HT-29 (cell line): ENCODE measurements at places on chromosomes 1 and 21. TPM values are rescaled to one million over a fixed set of nuclear protein-coding genes. Genes with fewer than 3 reads are reported as not detected.
A peak's percentile ranks its signal among the peaks of the same experiment; 100 is the strongest.

Gene CAPZB
- 71.9 and 87.3 TPM in 2 replicates for total RNA-seq

Gene OR2M3
- not detected in 2 replicates for total RNA-seq

Gene DYRK3
- 0.31 and 0.36 TPM in 2 replicates for total RNA-seq

Gene TRAF5
- 9.4 and 10.5 TPM in 2 replicates for total RNA-seq

Gene SLC1A7
- 1.4 and 3.1 TPM in 2 replicates for total RNA-seq

Gene BNIPL
- total RNA-seq, result 0.18 and 0.28 TPM in 2 replicates

Gene FCRL2
- not detected in 2 replicates for total RNA-seq

Gene GBP4
- 0.23 and 0.47 TPM in 2 replicates for total RNA-seq

Gene FAM177B
- 2.8 TPM in 1 of 2 replicates, not detected in the other for total RNA-seq

Gene SHE
- not detected in 2 replicates for total RNA-seq

Gene FCGR2B
- not detected in 2 replicates for total RNA-seq

DNA sequence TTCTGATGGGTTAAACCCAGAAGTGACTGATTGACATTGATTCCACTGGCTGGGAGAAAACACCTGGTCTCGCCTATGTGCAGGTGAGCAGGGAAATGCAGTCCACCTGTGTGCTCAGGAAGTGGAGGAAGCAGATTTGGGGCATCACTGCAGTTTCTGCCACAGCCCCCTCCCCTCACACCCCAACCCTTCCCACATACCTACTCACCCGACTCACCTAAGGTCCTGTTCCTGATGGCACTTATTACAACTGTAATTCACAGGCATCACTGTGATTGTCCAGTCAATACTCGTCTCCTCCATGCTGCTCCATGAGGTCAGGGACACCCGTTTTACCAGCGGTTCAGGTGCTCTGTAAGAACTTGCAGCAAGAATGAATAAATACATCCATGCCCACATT lies 68.5 kb downstream of the PCP4 start:
- DNase-seq, result no peak

DNA sequence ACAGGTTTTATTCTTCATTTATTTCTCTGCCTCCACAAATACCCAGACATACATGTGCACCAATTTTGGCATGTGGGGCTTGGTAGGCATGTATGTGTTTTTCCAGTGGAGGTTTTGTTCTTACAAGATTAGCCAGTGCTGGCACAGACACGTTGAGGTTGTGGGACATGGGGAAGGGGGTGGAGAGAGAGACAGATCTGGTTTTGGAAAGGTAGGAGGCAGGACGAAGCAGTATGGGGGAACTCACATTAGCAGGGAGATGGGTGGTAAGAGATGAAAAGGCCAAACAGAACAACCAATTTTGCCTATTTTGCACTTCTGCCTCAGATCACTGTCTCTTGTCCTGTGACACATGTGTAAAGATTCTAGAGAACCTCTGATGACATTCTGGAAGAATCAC lies 166.1 kb upstream of the HMGB4 start:
- no peak for DNase-seq

DNA sequence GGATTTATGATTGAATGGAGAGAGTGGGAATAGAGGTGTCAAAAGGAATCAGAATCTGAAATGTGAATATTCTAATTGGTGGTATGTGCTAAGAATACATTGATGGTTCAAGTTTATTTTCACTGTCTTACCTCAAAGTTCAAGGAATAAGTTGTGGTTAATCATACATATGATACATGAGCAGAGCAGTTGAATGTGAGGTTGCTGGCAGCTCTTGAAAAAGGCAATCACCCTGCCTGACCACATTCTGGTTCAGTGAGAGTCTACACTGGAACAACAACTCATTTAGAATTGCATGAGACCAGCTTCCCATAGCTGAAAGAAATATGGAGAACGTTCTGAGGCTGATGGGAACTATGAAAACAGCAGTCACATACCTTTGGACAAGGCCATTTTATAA lies 68.3 kb upstream of the ARHGAP29 start:
- no peak for DNase-seq

DNA sequence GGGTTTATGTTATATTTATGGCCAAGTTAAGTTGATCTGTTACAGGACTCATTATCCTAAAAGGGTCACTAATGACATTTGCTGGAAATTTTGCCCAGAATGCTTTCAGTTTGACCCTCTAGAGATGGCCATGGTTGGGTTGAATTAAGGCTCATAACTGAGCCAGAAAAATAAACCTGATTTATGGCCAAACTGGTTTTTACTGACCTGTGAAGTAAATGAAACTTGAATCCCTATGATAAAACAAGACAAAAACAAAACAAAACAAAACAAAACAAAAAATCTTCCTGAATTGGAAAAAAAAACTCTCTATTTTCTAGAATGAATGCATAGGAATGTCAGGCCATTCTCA lies 72.5 kb upstream of the CLDN14 start:
- no peak for DNase-seq

- DNase-seq, result peak; percentile 35
Measured at GRCh38 chr21:38806153-38806941, 618 bp downstream of the ETS2 start.

- DNase-seq, result no peak
Measured at GRCh38 chr21:38852708-38853107, 47.0 kb downstream of the ETS2 start.

DNA sequence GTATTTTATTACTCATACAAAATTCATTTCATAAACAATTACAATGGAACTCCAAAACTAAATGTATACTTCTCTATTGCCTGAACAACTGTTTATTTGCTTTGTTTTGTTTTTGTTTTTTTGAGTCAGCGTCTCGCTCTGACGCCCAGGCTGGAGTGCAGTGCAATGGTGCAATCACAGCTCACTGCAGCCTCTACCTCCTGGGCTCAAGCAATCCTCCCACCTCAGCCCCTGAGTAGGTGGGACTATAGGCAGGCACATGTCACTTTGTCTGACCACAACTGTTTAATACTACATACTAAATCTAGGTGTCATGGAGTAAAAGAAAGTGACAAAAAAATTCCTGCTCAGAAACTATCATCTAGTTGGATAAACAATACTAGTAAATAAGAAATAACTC lies 49.3 kb downstream of the RAB3GAP2 start:
- no peak for DNase-seq

GRCh38 chr1:12215118-12215961 lies 14.5 kb upstream of the VPS13D start:
- no peak for DNase-seq

DNA sequence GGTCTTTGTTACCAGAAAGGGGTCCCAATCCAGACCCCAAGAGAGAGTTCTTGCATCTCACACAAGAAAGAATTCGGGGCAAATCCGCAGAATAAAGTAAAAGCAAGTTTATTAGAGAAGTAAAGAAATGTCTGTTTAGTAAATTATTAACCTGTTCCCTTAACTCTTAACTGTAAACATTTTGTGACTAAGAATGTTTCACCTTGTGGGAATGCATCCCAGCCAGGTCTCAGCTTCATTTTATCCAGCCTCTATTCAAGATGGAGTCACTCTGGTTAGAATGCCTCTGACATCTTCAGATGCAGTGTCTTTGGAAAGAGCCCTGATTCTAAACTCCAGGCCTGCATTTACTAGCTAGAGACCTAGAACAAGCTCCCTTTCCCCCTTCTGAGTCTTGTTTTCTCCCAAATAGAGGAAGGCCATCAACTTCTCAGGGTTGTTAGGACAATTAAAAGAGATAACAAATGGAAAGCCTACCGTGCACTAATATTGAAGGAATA lies 4.5 kb upstream of the FABP3 start:
- no peak for DNase-seq

- no peak for DNase-seq
Measured at GRCh38 chr1:235246022-235246948, 81.7 kb downstream of the ARID4B start.

- DNase-seq, result no peak
Measured at GRCh38 chr1:189682591-189682990, 795.1 kb downstream of the BRINP3 start.

- DNase-seq, result no peak
Measured at GRCh38 chr1:100494393-100495084, 43.4 kb upstream of the GPR88 start.

DNA sequence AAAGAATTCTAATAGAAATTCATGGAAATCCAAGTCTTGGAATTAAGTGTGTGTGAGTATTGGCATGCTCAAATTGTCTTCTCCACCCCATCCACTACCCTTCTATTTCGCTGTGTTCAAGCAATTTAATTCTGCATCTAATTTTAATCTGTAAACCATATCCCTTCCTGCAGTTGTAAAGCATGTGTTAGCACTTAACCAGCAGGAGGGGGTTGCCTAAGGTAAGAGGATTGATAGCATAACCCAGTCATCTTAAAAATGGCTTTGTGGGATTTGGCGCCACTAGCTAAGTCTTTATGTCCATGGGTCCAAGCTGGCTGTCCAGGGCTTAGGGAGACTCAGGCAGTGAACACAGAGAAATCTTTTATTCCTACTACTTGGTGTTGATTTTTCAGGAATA lies 210.3 kb downstream of the PTPRC start:
- DNase-seq, result no peak

GRCh38 chr1:75870951-75871350 lies 61.3 kb downstream of the ASB17 start:
- DNase-seq, result no peak

DNA sequence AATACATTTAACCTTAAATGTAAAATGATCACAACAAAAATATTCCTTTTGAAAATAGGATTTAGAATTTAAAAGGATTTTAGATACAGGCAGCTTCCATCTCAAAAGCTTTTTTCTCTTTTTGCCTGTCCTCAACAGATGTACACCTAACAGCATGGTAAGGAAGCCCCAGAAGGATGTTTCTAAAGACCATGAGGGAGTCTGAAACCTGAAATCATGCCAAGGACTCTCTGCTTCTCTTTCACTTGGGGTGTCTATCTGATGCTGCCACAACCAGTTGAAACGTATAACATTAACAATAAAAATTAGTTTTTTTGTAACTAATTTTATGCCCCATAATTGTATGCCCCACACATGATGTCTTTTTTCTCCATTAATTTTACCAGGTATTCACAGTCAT lies 5.4 kb upstream of the ZNF281 start:
- DNase-seq, result no peak

GRCh38 chr1:110672753-110673108 lies 2.0 kb downstream of the KCNA3 start:
- no peak for DNase-seq

DNA sequence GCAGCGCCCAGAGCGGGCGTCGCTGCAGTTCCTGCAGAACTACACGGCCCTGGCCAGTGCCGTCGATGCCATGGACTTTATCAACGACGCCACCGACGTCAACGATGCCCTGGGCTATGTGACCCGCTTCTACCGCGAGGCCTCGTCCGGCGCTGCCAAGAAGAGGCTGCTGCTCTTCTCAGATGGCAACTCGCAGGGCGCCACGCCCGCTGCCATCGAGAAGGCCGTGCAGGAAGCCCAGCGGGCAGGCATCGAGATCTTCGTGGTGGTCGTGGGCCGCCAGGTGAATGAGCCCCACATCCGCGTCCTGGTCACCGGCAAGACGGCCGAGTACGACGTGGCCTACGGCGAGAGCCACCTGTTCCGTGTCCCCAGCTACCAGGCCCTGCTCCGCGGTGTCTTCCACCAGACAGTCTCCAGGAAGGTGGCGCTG lies 22.0 kb downstream of the COL6A1 start:
- no peak for DNase-seq

DNA sequence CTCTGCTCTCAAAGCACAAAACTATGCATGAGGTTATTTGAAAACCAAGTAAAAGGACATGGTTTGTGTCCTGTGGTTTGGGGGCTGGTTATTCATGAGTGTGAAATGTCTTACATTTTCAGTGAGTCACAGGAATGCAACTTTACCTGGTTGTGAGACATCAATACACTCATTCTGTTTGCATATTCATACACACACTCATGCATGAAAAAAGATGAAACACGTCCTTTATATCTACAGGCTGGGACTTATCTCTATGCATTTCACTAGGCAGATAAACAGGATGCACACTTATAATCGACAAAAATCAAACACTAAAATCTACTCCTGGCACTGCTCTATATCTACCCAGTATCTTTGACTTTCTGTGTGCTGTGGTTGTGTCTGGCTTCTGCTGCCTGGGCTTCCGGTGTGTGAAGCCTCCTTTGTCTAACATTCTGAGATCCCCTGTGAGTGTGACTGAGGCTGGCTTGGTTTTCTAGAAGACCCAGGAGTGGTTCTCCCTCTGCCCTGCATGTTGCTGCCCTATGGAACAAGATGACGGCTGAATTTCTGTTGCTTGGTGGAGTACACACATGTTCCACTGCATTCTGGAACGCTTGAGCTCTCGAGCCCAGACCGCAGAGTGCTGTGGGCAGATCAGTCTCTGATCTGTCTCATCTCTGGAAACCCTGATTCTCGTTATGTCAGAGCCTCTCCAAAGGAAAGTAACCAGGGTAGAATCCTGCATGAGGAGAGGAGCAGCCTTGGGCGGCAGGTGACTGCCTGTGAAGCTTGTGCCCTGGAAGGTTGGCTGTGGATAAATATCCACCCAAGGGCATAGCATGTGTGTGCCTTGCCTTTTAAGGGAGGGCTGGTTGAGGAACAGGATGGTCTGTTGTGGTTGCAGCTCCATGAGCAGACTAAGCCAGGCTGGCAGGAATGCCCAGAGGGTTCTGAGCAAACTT lies 19.7 kb upstream of the FASLG start:
- peak; percentile 43 for DNase-seq

DNA sequence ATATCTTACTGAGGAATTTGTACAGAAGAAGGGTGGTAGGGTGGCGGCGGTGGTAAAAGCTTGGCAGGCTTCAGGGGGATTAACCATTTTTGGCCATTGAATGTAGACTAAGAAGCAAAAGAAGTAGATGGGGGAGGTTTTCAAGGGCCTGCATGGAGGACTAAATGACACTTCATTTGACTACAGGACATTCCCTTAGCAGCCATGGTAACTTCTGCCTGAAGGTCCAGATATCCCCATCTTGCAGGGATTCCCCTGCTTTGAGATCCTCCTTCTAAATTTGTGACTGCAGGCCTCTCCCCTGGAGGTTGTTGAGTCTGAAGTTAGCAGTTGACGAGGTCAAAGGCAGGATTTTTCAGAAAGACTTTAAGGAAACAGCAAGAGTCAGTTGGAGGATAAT lies 4.8 kb downstream of the VASH2 start:
- no peak for DNase-seq

DNA sequence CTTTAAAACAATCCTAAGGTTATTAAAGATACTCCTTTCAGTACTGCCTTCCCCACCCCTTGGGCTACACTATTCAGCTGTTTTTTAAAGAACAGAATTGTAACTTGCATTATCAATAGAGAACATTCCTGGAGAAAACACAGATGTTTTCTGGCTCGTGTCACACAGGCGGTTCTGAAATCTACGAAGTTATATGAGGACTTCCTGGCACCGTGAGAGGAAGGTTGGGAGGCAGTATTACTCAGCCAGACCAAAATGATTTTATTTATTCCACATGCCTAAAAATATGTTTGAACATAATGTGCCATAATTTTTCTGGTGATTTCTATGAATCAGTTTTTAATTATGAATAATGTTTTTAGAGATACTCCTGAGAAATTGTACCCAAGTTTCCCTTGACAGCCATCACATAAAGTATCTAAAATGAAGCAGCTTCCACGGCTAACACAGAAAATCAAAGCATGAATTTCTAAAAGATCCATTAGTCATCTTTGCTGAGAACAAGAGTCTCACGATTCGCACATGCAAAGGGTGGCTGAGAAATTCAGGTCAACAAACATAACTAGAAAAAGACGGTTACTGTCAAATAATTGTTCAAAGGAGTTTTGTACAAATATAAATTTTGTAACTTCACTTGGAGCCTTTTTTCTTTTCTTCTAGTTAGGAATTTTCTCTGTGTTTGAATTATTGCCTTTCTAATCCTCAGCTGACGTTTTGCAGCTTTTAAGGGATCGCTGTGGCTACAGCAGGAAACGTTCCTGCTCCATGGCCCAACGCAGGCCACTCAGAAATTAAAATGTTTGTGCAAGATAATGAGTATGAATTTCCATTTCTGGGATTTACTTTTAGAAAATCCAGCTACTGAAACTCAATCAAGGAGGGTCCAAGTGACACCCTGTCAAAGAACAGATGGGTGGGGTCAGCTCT lies 8.0 kb upstream of the SIM2 start:
- no peak for DNase-seq
